ENCODE measurements at places on chromosomes 13 and 19. TPM values are rescaled to one million over a fixed set of nuclear protein-coding genes. Genes with fewer than 3 reads are reported as not detected.

TBXA2R gene
- 0.32 TPM for total RNA-seq

CEACAM20 gene
- total RNA-seq = not detected

MBD3L3 gene
- not detected for total RNA-seq

DNA sequence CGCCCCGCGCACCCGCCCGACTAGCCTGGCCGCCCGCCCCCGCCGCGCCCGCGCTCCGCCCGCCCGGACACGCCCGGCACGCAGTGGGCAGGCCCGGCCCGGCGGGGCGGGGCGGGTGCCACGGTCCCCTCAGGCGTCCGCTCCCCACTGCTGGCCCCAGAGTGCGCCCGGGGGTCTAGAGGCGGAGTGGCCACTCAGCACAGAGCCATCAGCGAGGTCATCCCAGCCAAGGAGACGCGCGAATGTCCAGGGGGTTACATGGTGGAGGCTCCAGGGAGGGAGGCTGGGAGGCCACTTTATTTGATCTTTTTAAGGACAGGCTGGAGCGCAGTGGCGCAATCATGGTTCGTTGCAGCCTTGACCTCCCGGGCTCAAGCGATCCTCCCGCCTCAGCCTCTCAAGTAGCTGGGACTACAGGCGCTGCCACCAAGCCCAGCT lies 236 bp upstream of the TINCR start:
- no peaks in the 10 kb centered on the region for H3K36me3 ChIP-seq
- DNase-seq = no peak
- H3K4me3 ChIP-seq = peak overlapping the region; percentile 60
- peaks cover 19% of the 10 kb centered on the region for H3K4me1 ChIP-seq

KEAP1 gene
- total RNA-seq = 75.8 TPM

- DNase-seq = no peak
- H3K4me1 ChIP-seq = peaks cover 67% of the 10 kb centered on the region
- no peaks in the 10 kb centered on the region for H3K27me3 ChIP-seq
- H3K27ac ChIP-seq = peak overlapping the region; percentile 83
Measured at GRCh38 chr19:13887018-13887436, 10.1 kb downstream of the NANOS3 start.

DNA sequence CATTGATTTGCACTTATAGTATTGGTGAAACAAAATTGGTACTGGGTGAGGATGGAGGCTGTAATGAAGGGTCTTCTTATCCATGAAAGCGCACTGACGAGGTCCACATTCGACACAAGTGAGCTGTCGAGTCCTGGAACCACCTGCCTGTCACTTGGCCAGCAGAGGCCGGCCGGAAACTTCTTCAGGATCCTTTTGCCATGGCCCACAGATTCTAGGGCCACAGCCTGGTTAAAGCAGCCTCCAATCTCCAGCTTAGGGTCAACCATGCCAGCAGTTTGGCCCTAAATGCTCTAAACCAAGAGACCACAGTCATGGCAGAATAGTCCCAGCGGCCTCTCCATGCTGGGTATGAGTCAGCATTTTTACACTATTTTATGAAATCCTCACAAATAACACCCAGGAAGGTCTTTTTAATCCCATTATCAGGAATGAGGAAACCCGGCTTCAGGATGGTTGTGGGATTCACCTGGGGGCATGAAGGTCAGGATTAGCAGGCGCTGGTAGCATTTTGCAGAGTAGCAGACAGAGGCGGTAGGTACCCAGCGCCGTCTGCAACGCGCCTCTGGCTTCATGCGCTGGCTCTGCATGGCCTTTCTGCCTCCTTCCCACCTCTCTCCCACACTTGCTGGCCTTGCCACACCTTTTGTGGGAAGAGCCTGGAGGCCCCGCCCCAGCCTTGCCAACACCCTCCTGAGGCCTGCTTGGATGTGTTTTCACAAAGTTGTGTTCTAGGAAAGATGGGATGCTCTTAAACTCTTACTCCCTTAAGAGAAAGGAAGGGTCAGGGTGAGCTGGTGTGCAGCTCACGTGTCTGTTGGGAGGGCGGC lies 15.2 kb downstream of the GAS6 start:
- no peak overlapping the region for H3K4me3 ChIP-seq
- H3K27me3 ChIP-seq = no peaks in the 10 kb centered on the region
- H3K27ac ChIP-seq = no peak overlapping the region
- H3K36me3 ChIP-seq = peaks cover 9% of the 10 kb centered on the region

CCDC169 gene
- 0.48 TPM for total RNA-seq

- peaks cover 9% of the 10 kb centered on the region for H3K4me1 ChIP-seq
- H3K27me3 ChIP-seq = peaks cover 81% of the 10 kb centered on the region
- no peak overlapping the region for H3K27ac ChIP-seq
- DNase-seq = no peak
- no peaks in the 10 kb centered on the region for H3K36me3 ChIP-seq
Measured at GRCh38 chr19:18230941-18231734, 4.9 kb upstream of the PDE4C start.

ZNF649 gene
- total RNA-seq = 18.5 TPM

DNA sequence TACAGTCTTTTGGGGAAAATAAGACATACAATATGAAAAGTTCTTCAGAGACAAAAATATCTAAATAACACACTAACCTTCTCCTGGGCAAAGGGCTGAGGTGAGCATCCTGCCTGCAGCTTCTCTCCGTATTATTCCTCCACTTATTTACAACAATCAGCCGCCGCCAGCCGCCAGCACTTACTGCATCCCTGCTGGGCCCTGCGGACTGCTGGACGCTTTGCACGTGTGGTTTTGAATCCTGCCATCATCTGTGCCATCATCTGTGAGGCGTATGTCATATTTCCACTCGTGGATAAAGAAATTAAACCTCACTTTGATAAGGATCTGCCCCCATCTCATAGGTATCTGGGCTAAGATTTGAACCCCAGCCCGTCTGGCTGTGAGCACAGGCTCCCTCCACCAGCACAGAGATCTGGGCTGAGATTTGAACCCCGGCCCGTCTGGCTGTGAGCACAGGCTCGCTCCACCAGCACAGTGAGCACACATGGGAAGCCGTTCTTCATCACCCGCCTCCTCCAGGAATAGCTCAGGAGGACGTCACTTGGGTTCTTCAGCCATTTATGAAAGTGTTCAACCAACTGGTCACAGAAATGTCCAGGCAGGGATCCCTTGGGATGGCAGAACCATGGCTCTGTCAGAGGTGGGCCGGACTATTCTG lies 35.2 kb upstream of the TUBGCP3 start:
- H3K27ac ChIP-seq = no peak overlapping the region
- peaks cover 16% of the 10 kb centered on the region for H3K27me3 ChIP-seq
- no peak overlapping the region for H3K4me3 ChIP-seq
- no peaks in the 10 kb centered on the region for H3K36me3 ChIP-seq
- DNase-seq = no peak

DKKL1 gene
- total RNA-seq = not detected

SELENOV gene
- not detected for total RNA-seq

MAN2B1 gene
- 94.1 TPM for total RNA-seq

DNA sequence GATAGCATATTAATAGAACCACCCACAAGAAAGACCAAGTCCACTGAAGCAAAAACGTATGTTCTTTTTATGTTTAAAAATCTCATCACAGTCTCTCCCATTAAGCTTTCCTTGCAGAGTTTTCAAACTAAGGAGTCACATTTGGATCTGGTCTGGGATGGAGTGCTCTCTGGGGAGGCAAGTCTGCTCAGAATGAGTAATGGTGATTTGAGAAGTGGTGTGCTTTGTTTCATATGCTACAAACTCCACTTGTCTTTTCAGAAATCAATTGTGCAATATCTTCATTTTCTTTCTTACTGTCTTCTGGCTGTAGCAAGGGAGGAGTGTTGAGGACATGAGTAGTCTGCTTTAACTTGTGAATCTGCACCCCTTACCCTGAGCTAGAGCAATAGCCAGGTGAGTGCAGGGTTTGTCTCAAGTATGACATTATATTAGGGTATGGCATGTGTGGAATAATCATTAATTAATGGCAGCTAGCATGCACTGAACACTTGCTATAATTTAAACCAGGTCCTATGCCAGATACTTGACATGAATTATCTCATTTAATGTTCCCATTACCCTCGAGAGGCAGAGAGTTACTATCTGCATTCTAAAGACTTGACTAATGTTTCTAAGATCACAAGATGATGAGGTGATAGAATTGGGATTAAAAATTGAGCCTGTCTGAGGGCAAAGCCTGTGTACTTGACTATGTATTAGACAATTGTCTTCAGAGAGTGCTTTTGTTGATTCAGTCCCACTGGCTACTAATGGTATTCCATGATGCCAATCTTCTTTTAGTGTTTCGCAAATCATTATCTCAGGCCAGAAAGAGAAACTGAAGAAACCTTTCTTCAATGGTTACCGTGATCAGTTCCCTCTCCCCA lies 171.8 kb downstream of the GPC6 start:
- H3K27ac ChIP-seq = no peak overlapping the region
- no peaks in the 10 kb centered on the region for H3K27me3 ChIP-seq

URAD gene
- not detected for total RNA-seq

DNA sequence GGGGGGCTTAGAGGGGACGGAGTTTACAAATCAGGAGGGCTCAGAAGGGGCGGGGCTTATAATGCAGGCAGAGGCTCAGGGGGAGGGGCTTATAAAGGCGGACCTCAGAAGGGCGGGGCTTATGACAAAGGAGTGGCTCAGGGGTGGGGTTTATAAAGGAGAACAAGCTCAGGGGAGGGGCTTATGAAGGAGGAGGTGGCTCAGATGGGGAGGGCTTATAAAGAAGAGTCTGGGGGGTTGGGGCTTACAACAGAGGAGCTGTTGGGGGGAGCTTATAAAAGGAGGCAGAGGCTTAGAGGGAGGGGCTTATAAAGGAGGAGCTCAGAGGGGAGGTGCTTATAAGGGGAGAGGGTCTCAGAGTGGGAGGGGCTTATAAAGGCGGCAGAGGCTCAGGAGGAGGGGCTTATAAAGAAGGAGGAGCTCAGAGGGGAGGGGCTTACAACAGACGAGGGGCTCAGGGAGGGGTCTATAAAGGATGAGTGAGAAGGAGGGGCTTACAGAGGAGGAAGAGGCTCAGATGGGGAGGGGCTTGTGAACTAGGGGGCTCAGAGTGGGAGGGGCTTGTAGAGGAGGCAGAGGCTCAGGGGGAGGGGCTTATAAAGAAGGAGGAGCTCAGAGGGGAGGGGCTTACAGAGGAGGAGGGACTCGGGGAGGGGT lies 1.0 kb downstream of the SMIM24 start:
- DNase-seq = no peak
- H3K27me3 ChIP-seq = peaks cover 49% of the 10 kb centered on the region
- H3K27ac ChIP-seq = no peak overlapping the region
- H3K4me1 ChIP-seq = no peaks in the 10 kb centered on the region

- H3K4me1 ChIP-seq = peaks cover 20% of the 10 kb centered on the region
- DNase-seq = no peak
- H3K27me3 ChIP-seq = no peaks in the 10 kb centered on the region
Measured at GRCh38 chr13:109654341-109655205, 131.8 kb downstream of the IRS2 start.

DNA sequence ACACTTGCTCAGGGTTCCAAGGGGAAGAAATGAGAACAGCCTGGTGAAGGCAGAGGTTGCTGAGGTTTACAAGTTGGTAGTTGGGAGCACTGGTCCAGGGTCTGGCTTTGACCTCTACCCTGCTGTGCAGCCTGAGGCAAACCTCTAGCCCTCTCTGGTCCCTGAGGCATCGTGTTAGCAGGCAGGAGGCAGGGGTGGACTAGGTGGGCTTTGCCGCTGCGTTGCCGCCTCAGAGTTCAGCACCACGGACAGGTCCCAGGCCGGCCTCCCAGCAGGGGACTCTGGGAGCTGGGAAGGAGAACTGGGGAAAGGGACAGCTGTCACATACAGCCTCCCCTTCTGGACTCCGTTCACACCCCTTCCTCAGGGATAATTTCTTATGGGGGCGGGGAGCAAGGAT lies 3.1 kb downstream of the NCAN start:
- H3K27me3 ChIP-seq = peaks cover 77% of the 10 kb centered on the region
- no peaks in the 10 kb centered on the region for H3K36me3 ChIP-seq
- H3K4me3 ChIP-seq = no peak overlapping the region
- no peaks in the 10 kb centered on the region for H3K4me1 ChIP-seq

FCER2 gene
- total RNA-seq = not detected

LGALS14 gene
- total RNA-seq = not detected

DNA sequence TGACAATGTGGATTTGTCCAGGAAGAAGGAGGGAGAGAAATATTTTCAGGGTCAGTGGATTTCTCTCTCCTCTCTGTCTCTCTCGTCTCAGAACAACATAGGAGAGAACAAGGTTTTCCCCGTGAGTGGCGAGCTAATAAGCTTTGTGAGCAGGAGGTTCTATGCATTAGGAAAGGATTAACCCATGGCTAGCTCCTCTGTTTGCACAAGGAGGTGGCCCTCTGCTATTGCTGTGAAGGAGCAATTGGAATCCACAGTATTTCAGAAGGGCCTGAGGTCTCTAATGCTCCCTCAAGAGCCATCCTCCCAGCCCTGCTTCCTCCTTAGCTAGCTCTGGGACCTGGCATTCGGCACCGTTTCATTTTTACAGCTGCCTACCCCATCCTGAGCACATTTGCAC lies 288.9 kb upstream of the MAB21L1 start:
- H3K36me3 ChIP-seq = no peaks in the 10 kb centered on the region
- no peak overlapping the region for H3K27ac ChIP-seq
- no peak for DNase-seq
- H3K4me1 ChIP-seq = no peaks in the 10 kb centered on the region

IGFL2 gene
- total RNA-seq = 15.8 TPM

GRCh38 chr19:6223461-6224307 lies 56.1 kb downstream of the MLLT1 start:
- no peak overlapping the region for H3K4me3 ChIP-seq
- H3K4me1 ChIP-seq = peaks cover 56% of the 10 kb centered on the region
- DNase-seq = no peak
- peaks cover 47% of the 10 kb centered on the region for H3K36me3 ChIP-seq

IFI30 gene
- 37.2 TPM for total RNA-seq

DNA sequence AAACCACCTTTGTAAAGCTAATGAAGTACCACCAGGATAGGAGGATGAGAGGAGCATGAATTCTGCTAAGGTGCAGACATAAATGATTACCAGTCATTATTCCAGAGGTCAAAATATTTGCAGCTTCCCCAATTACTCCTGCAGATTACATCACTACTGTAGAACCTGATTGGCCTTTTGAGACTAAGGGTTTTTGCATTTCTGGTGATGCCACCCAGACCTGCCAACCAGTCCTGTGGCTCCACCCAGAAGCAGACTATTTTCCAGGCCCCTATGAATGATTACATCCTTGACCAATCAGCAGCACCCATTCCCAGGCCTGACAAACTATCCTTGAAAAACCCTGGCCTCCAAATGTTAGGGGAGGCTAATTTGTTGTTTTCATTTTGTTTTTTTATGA lies 11.2 kb upstream of the KCNC3 start:
- H3K27ac ChIP-seq = no peak overlapping the region
- H3K4me3 ChIP-seq = no peak overlapping the region
- no peaks in the 10 kb centered on the region for H3K27me3 ChIP-seq
- no peaks in the 10 kb centered on the region for H3K4me1 ChIP-seq
- no peak for DNase-seq

Data from suprapubic skin (tissue), 4 donors.